ENCODE measurements at places on chromosomes 5 and 9.

- DNase-seq: no peak
Measured at GRCh38 chr9:69601698-69602097, 70.5 kb downstream of the APBA1 start.

DNA sequence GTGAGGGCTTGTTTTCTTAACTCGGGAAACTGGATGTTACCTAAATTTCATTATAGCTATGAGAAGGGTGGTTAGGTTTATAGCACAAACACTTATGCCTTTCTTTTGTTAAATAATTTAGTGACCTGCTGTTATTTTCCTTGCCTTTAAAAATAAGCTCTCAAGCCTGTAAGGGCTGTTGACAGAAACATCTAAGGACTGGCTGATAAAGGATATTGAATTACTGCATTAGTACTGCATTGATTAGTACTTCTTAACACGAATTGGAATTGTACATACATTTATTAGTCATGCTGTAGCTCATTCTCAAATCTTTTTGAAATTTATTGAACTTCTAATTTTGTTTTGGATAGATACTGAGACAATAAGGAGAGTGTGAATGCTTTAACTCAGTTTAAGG is 85.1 kb upstream of the DHFR start:
- no peak for DNase-seq

- no peak for DNase-seq
Measured at GRCh38 chr5:160262151-160263074, 33.1 kb downstream of the FABP6 start.

- no peak for DNase-seq
Measured at GRCh38 chr9:127522727-127523126, 71.4 kb downstream of the LRSAM1 start.

- no peak for DNase-seq
Measured at GRCh38 chr9:120138955-120139354, 441.0 kb downstream of the CDK5RAP2 start.

DNA sequence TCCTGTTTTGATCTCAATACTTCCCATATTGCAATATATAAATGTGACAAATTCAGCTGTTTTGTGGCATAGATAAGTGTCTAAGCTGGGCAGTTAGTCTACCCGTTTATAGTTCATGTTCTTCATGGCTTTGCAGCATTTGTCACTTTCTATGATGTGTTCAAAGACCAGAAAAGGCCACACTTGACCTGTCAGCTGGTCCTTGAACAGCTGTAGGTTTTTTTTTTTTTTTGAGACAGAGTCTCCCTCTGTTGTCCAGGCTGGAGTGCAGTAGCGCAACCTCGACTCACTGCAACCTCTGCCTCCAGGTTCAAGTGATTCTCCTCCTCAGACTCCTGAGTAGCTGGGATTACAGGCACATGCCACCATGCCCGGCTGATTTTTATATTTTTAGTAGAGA is 28.4 kb downstream of the CMBL start:
- no peak for DNase-seq

DNA sequence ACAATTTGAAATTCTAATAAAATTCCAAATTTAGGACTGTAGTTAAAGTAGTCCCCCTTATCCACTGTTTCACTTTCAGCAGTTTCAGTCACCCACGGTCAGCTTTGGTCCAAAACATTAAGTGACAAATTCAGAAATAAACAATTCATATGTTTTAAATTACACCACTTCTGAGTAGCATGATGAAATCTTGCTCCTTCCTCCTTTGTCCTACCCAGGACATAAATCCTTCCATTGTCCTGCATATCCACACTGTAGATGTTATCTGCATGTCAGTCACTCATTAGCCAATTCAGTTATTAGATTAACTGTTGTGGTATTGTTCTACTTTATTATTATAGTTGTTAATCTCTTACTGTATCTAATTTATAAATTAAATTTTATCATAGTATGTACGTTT is 376.5 kb downstream of the SH3GL2 start:
- no peak for DNase-seq

DNA sequence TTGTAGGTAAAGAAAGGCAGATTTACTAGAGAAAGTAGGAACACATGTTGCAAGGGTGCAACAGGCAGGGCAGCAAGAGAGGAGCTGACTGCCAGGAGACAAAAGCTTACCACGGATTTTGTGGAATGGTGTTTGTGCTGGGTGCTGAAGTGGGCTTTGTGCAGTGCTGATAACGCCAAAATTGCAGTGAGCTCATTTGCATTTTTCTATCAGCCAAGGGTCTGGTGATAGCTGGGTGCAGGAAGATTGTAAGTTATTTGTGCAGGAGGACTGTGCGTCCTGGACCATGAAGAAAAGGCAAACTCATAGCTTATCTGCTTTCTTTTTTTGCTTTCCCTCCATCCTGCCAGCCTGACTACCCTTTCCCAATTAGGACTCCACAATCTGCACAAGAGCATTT is 13.6 kb downstream of the CTSL start:
- no peak for DNase-seq

DNA sequence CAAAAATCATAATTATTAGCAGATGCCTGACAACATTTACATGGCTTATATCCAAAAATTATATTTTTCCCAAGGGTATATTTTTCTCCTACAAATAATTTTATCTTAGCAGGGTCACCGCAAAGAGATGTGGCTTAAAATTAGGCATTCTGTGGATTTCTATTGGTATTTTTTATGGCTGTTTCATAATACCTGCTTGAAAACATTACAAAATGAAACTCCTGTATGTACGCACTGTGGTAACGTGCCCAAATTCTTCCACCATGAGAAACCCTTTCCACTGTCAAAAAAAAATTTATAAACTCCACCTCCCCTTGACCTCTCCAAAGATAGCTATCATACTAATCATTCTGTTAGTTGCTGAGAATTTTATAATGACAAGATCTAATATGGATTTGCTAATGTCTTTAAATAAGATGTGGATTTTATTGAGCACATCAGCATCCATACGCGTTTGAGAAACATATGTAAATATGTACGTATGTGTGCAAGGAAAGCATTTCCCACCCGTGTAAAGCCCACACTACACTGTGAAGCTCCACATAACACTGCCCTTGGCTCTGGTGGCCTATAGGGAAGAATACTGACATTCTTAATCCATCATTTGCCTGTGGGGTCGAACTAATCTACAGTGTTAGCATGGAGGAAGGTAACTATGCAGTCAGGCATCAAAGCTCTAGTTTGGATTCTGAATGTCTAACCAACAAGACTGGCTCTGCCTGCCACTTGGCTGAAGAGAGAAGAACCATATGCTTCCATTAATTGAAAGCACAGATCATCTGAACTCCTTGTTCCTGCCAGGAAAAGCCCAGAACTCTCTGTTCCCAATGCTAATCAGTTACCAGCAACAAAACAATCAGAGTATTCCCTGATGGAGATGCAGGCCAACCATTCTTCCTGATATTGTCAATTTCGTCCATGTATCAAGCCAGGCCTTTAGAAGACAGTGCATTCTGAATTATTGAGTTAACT is 244.7 kb downstream of the SPOCK1 start:
- no peak for DNase-seq

DNA sequence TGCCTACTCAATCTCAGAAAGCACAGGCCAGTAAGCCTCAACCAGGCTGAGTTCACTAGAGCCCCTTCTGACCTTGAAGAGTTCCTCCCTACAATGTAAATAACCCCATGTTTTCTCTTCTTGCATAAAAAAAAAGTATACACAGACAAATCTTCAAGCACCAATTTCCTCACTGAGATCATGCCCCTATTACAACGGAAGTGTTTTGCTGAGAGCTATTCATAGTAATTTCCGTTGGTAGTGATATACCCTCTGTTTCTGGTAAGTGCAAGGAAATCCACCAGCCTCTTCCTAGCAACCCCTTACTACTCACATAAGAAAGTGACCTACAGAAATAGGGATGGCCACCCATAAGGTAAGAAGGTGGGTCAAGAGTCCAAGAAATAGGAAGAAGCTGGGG is 76.4 kb upstream of the TARS1 start:
- DNase-seq: no peak

GRCh38 chr9:121890746-121891145 is 202.4 kb downstream of the TTLL11 start:
- DNase-seq: no peak

- DNase-seq: no peak
Measured at GRCh38 chr9:114432323-114433067, 44.7 kb upstream of the AKNA start.

DNA sequence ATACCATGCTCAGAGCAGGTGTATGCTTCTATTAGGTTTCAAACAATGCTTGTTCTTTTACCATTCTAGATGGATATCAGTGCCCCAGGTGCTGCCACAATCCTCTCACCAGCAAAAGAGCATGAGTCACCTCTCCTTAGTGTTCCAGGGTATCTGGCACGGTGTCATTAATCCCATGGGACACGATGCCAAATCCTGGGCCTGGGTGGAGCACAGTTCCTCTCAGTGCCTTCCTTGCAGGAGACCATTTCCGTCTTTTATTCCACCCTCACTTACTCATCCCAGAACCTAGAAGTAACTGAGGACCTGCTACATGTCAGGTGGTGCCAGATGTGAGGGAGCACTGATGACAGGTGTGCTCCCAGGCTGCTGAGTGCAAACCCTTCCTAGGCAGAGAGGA is 1.3 kb upstream of the OR13J1 start:
- no peak for DNase-seq

- DNase-seq: no peak
Measured at GRCh38 chr5:93062548-93062947, 518.5 kb downstream of the NR2F1-AS1 start.

- DNase-seq: no peak
Measured at GRCh38 chr5:168128111-168128510, 163.3 kb upstream of the WWC1 start.

GRCh38 chr5:138275379-138275782 is 960 bp upstream of the GFRA3 start:
- no peak for DNase-seq

- no peak for DNase-seq
Measured at GRCh38 chr9:76793784-76794431, 29.7 kb downstream of the PCA3 start.

DNA sequence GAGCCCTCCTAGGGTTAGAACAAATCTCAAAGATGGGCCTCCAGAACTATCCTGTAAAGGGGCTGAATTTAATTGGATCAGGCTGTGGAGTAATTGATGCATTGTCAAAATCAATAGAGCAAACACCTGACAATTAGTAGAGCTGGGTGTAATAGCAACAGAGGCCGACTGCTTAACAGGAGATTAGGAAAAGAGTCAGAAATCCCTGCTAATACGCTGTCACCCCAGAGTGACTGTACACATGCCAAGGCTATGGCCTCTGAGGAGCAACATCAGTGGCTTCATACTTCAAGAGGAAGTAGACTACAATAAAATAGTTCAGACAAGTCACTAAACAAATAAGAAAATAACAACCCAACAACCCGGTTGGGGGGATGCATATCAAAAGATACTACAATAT is 18.7 kb upstream of the GRPEL2 start:
- no peak for DNase-seq

GRCh38 chr5:160773646-160774410 is 78.2 kb downstream of the ATP10B start:
- DNase-seq: no peak

DNA sequence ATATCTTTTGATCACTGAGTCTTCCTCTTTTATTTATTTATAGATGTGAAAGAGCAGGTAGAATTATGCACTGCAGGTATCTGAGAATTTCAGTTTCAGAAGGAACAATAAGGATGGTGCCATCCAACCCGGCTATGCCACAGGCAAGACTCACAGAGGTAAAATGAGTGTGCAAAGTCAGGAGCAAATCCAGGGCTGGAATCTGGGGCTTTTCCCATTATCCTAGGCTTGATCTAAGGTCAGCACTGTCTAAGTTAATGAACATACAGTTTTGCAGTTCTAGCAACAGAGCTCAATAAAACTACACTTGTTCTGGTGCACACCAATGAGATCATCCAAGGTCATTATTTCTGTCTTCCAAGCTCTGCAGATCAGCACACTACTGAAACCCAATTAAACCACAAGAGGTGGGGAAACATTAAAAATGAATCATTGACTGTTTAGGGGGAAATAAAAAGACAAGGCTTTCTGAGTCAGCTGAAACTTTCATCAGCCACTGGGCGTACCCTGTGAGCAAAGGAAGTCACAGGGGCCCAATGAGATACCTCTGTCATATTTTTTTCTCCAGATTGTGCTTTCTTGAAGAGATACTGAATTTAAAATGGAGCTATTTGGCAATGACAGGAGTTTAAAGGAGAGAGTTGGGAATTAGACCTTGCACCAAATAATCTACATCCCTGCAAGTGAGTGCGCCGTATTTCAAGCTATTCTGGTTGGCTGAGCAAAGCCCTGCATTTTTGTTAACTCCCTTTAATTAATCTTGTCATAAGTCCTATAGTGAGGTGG is 662.2 kb upstream of the ZNF608 start:
- DNase-seq: no peak

GRCh38 chr9:14813336-14814248 is 91.1 kb upstream of the CER1 start:
- no peak for DNase-seq

GRCh38 chr5:51389288-51389576 is 6.0 kb downstream of the ISL1 start:
- no peak for DNase-seq

GRCh38 chr5:77776554-77777206 is 541 bp upstream of the TBCA start:
- no peak for DNase-seq

DNA sequence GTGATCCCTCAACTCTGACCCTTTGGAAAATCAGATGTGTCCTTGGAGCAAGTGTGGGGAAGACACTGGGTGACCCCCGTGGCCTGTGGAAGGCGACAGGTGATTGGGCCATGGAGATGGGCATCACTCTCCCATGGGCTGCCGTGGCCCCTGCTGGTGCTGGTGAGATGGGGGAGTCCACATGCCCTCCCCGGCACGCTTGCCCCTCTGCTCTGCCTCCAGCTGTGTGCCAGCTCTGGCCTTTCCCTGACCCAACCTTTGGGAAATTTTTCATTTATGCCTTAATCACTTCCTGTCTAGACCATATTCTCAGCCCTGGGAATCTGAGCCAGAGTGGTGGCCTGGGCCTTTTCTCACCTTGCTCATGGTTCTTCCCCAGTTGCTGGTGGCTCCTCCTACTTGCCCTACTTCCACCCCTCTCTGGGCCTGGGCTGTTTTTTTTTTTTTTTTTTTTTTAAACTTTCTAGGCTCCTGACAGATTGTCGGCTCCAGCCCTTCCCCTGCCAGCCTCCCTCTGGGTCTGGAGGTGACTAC is 56.6 kb downstream of the RGS3 start:
- no peak for DNase-seq

- DNase-seq: no peak
Measured at GRCh38 chr5:88659529-88660263, 223.3 kb downstream of the MEF2C start.

DNA sequence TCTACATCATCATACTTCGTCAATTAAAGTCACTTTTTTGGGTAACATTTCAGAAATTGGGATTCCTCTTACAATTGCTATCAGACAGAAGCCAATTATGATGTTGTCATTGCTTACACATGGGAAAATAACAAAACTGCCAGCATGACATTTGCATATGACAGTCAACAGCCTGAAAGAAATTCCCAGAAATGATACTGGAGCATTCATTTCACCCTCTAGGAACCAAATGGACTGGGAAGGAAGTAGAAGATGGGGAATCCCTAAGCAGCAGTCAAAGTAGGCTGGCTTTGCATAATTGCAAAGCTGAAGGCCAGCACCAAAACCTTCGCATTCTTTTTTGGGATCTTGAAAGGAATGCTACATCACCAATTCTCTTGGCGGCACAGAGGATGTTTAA is 10.7 kb downstream of the HMGCS1 start:
- DNase-seq: no peak

Measured in ovary (tissue), 10 donors.